Liver (tissue), 10 donors: ENCODE measurements at places on chromosomes 6 and 20.

GRCh38 chr6:152296648-152297376 is 340.4 kb downstream of the SYNE1 start:
- DNase-seq, result no peak

DNA sequence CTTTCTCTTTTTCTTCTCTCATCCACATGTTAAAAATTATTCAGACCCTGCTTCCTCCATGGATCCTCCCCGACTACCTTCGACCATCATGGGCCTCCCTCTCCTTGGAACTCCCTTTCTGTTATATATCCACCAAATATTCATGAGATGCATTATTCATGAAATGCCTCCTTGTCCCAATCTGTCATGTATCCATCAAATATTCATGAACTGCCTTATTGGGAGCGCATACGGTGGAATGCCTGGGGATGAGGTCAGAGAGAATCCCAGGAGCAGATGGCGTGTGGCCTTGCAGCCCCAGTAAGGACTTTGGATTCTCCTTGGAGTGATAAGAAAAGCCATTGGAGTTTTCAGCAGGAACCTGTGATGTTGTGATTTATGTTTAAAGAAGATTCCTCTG is 97.0 kb downstream of the NRN1 start:
- DNase-seq, result no peak

DNA sequence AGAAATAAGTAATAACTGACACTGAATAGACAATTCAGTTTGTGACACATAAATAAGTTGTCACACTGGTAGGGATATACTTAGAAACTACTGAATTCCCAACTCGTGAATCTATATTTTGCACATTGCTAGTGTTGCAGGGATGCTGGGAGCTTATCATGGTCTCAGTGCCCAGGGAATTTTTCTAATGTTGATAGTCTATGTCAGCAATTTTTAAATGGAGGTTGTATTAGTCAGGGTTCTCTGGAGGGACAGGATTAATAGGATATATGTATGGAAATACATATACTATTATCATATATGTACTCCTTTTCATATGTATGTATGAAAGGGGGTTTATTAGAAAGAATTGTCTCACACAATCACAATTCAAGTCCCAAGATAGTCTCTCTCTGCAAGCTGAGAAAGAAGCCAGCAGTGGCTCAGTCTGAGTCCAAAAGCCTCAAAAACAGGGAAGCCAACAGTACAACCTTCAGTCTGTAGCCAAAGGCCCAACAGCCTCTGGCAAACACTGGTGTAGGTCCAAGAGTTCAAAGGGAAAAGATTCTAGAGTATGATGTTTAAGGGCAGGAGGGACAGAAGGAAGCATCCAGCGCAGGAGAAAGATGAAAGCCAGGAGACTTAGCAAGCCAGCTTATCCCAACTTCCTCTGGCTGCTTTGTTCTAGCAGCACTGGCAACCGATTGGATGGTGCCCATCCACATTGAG is 980.9 kb upstream of the GJE1 start:
- no peak for DNase-seq

- no peak for DNase-seq
Observed at GRCh38 chr6:30356536-30356935, 11.6 kb downstream of the RPP21 start.

DNA sequence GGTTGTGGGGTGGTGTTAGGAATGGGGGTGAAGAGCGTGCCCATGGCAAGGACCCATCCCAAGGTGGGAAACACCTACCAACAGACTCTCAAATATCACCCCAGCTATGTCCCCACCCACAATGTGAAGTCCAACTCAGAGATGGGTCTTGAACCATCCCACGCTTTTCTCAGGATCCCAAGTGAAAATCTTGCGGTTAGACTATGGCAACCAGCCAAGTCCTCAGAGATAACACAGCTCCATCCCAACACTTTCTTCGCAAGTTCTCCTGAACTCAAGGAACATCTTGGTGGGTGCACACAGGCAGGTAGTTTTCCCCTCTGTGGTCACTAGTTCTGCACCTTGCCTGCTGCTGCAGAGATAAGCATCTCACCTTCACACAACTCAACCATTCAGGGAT is 116.0 kb downstream of the CDC5L start:
- no peak for DNase-seq

GRCh38 chr6:33777398-33778388 is 11.2 kb downstream of the LEMD2 start:
- DNase-seq, result no peak

- no peak for DNase-seq
Observed at GRCh38 chr6:170572704-170573466, 11.6 kb downstream of the PDCD2 start.

DNA sequence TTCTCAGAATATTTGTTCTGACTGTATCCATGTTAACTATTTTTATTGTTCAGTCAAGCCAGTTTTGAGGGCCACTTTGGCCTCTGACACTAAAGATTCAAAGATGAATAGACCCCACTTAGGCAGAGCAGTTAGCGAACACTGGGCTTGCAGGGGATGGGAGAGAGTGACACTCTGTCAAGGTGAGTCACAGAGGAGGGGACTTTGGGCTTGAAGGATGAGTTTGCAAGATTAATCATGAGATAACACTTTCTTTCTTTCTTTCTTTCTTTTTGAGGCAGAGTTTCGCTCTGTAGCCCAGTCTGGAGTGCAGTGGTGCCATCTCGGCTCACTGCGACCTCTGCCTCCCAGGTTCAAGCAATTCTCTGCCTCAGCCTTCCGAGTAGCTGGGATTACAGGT is 46.4 kb downstream of the SPATA2 start:
- DNase-seq, result no peak

DNA sequence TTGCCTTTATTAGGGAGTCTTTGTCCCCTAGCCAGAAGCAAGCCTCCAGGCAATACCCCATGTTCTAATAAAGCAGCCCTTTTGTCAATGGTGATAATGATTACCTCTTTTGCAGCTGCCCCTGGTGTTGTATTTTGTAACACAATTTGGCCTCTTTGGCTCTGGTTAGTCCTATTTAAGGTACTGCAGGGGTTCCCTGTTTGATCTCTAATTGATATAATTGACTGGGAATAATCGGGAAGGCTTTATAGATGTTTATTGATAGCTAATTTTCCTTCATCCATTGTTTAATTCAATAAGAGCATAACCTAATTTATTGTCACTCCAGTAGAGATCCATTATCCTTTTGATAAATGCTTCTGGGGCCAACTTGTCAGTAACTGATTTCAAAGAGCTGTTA is 537.2 kb downstream of the PKHD1 start:
- no peak for DNase-seq

GRCh38 chr20:31760519-31761240 is 21.6 kb downstream of the TPX2 start:
- DNase-seq, result no peak

GRCh38 chr6:139603581-139603980 is 229.1 kb upstream of the CITED2 start:
- DNase-seq, result no peak

- DNase-seq, result no peak
Observed at GRCh38 chr20:34362502-34363061, 491 bp upstream of the ITCH start.
